ENCODE measurements at places on chromosomes 4 and X. TPM values are rescaled to one million over a fixed set of nuclear protein-coding genes. Genes with fewer than 3 reads are reported as not detected.
A peak's percentile ranks its signal among the peaks of the same experiment; 100 is the strongest.

DNA sequence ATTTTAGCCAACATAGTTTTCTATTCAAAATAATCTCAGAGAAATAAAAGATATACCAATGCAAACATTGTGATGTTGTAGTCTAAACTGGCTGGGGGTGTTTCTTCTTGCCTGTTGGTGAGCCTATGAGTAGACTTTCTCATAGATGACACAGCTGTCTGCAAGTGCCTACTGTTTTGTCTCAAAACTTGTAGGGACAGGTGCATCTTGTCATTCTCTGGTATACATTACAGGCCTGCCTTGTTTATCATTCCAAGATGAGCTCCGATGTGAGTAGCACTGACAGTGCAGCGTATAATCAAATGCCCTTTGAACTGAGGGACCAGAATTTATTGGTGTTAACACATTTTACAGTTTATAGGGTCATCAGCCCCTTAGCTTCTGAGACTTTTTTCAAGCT lies 353.8 kb downstream of the PRDM5 start:
- no peaks in the 10 kb centered on the region for H3K27me3 ChIP-seq
- H3K4me1 ChIP-seq: peaks cover 7% of the 10 kb centered on the region
- no peak overlapping the region for H3K4me3 ChIP-seq
- H3K27ac ChIP-seq: no peak overlapping the region

The CITED1 gene
- total RNA-seq: 8.1 TPM

GRCh38 chr4:131613824-131614216 lies 1535.3 kb upstream of the PCDH10 start:
- H3K4me1 ChIP-seq: no peaks in the 10 kb centered on the region
- DNase-seq: no peak
- H3K36me3 ChIP-seq: no peaks in the 10 kb centered on the region

GRCh38 chr4:61661960-61662359 lies 461.8 kb downstream of the ADGRL3 start:
- H3K4me3 ChIP-seq: no peak overlapping the region
- no peaks in the 10 kb centered on the region for H3K4me1 ChIP-seq
- no peak for DNase-seq

DNA sequence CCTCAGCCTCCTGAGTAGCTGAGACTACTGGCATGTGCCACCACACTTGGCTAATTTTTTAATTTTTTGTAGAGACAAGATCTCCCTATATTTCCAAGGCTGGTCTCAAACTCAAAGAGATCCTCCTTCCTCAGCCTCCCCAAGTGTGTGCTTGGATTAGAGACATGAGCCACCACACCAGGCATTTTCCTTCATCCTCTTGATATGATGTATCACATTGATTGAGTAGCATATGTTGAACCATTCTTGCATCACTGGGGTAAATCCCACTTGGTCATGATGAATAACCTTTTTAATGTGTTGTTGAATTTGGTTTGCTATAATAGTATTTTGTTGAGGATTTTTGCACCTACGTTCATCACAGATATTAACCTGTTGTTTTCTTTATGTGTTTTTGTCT lies 24.2 kb upstream of the PPM1K start:
- H3K4me3 ChIP-seq: no peak overlapping the region
- no peaks in the 10 kb centered on the region for H3K36me3 ChIP-seq
- DNase-seq: no peak
- H3K27me3 ChIP-seq: no peaks in the 10 kb centered on the region

The COX7B2 gene
- not detected for total RNA-seq

DNA sequence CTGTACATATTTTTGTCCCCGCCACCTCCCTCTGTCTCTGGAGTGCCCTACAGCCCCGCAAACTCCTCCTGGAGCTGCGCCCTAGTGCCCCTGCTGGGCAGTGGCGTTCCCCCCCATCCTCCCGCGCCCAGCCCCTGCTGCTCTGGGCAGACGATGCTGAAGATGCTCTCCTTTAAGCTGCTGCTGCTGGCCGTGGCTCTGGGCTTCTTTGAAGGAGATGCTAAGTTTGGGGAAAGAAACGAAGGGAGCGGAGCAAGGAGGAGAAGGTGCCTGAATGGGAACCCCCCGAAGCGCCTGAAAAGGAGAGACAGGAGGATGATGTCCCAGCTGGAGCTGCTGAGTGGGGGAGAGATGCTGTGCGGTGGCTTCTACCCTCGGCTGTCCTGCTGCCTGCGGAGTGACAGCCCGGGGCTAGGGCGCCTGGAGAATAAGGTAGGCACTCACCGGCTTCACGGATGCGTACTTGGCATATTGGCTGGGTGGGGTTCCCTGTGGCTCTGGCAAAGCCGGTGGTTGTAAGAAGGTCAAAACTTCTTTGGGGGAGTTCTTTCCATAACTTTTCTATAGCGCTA lies 653 bp downstream of the HHIP start:
- H3K4me1 ChIP-seq: peaks cover 9% of the 10 kb centered on the region
- no peaks in the 10 kb centered on the region for H3K27me3 ChIP-seq
- peak overlapping the region; percentile 77 for H3K4me3 ChIP-seq
- peaks cover 14% of the 10 kb centered on the region for H3K36me3 ChIP-seq
- H3K27ac ChIP-seq: peak overlapping the region; percentile 84

The RRH gene
- total RNA-seq: not detected

The CCDC120 gene
- total RNA-seq: 2.5 TPM

GRCh38 chr4:125352521-125352920 lies 37.8 kb downstream of the FAT4 start:
- no peak for DNase-seq
- H3K36me3 ChIP-seq: no peaks in the 10 kb centered on the region
- no peaks in the 10 kb centered on the region for H3K4me1 ChIP-seq

The ELOVL6 gene
- total RNA-seq: 27.5 TPM

The CSAG2 gene
- total RNA-seq: not detected

- no peak overlapping the region for H3K4me3 ChIP-seq
- H3K4me1 ChIP-seq: no peaks in the 10 kb centered on the region
- DNase-seq: no peak
- H3K36me3 ChIP-seq: peaks cover 12% of the 10 kb centered on the region
- H3K27me3 ChIP-seq: no peaks in the 10 kb centered on the region
Measured at GRCh38 chrX:130216320-130216719, 44.6 kb downstream of the RAB33A start.

The SHROOM2 gene
- 0.57 TPM for total RNA-seq

GRCh38 chr4:66023061-66023460 lies 352.8 kb upstream of the EPHA5 start:
- H3K4me1 ChIP-seq: no peaks in the 10 kb centered on the region
- H3K4me3 ChIP-seq: no peak overlapping the region
- H3K36me3 ChIP-seq: no peaks in the 10 kb centered on the region
- DNase-seq: no peak

DNA sequence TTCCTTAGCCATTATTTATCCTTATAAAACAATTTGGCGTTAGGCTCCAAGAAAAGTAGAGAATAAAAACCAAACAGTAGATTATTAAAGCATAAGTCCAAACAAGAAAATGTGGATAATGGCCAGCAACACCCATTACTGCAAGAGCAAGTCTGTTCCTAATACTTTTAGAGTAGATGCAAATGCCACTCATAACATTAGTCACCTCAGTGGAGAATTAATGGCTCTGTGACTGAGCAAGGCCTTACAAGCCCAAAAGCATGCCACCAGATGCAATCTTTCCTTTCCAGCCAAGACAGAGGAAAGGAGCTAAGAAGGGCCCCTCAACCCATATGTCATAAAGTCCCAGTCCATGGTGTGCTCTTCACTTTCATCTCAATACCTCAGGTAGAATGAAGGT lies 373.8 kb downstream of the OPHN1 start:
- H3K27me3 ChIP-seq: no peaks in the 10 kb centered on the region
- H3K4me3 ChIP-seq: no peak overlapping the region
- H3K27ac ChIP-seq: no peak overlapping the region
- H3K4me1 ChIP-seq: peaks cover 7% of the 10 kb centered on the region

The CT45A3 gene
- not detected for total RNA-seq

The CENPVL2 gene
- not detected for total RNA-seq

The REELD1 gene
- not detected for total RNA-seq

- H3K36me3 ChIP-seq: no peaks in the 10 kb centered on the region
- no peak for DNase-seq
- no peak overlapping the region for H3K27ac ChIP-seq
- H3K4me3 ChIP-seq: no peak overlapping the region
- H3K27me3 ChIP-seq: no peaks in the 10 kb centered on the region
Measured at GRCh38 chrX:71493111-71493613, 39.7 kb upstream of the OGT start.

GRCh38 chr4:168708108-168708507 lies 211.3 kb downstream of the PALLD start:
- H3K4me1 ChIP-seq: peaks cover 9% of the 10 kb centered on the region
- no peak overlapping the region for H3K4me3 ChIP-seq
- H3K27ac ChIP-seq: no peak overlapping the region
- no peaks in the 10 kb centered on the region for H3K27me3 ChIP-seq
- peaks cover 25% of the 10 kb centered on the region for H3K36me3 ChIP-seq
- no peak for DNase-seq

DNA sequence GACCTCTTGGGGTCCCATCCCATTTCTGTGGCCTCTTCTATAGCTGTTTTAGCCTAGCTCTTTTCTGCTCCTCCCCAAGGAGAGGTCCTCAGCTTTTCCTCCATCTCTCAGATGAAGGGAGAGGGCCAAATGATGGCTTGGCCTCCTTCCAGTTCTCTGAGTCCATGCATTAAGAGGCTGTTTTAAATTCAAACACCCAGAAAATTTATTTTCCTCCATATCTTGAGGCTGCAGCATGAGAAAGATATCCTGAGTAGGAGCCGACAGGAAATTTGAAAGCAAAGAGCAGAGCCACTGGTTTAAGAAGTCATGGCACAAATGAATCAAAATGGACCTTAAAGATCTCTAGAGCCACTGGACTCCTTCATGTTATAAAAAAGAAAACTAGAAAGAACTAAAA lies 558.8 kb downstream of the MID1IP1 start:
- H3K4me3 ChIP-seq: no peak overlapping the region
- no peaks in the 10 kb centered on the region for H3K36me3 ChIP-seq
- H3K27me3 ChIP-seq: no peaks in the 10 kb centered on the region
- no peak overlapping the region for H3K27ac ChIP-seq

GRCh38 chr4:30262379-30262778 lies 457.8 kb upstream of the PCDH7 start:
- no peak for DNase-seq
- H3K4me3 ChIP-seq: no peak overlapping the region
- H3K4me1 ChIP-seq: no peaks in the 10 kb centered on the region

The MFSD8 gene
- 5.5 TPM for total RNA-seq

DNA sequence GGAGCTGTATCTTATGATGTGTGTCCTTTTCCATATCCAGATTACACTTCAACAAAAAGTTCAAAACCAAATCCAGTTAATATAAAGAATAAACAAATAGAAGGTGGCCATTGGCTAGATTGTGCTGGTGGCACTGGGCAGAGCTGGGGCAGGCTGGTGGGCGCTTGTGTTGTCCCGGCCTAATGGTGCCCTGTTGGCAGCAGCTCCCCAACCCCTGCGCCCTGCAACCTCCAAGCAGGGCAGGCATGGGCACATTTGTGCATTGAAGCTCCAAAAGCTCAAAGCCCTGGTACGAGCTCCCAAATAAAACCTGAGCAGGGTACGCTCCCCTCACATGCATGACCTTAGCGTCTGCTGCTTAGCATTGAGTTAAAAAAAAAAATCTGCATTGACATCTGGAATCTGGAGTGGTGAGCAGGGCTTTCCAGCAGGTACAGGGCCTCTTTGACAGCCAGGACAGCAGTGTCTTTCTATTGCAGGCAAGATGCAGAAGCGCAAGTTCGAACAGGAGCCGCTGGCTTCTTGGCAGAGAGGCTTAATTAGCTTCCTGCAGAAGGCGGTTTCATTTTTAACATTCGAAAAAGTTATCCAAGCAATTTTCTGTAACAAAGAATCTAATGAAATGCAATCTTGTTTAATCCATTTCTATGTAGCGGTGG lies 25.9 kb upstream of the NYX start:
- H3K27me3 ChIP-seq: no peaks in the 10 kb centered on the region
- H3K36me3 ChIP-seq: no peaks in the 10 kb centered on the region
- H3K4me1 ChIP-seq: no peaks in the 10 kb centered on the region
- no peak for DNase-seq
- no peak overlapping the region for H3K4me3 ChIP-seq

The SPATA18 gene
- total RNA-seq: not detected

GRCh38 chrX:39907964-39908661 lies 189.6 kb downstream of the BCOR start:
- H3K36me3 ChIP-seq: no peaks in the 10 kb centered on the region
- peak overlapping the region; percentile 23 for H3K4me3 ChIP-seq
- peak overlapping the region; percentile 75 for H3K27ac ChIP-seq
- DNase-seq: peak; percentile 71
- no peaks in the 10 kb centered on the region for H3K27me3 ChIP-seq

GRCh38 chrX:40383969-40384368 lies 196.8 kb upstream of the ATP6AP2 start:
- no peaks in the 10 kb centered on the region for H3K4me1 ChIP-seq
- H3K27ac ChIP-seq: no peak overlapping the region
- no peaks in the 10 kb centered on the region for H3K27me3 ChIP-seq
- no peak overlapping the region for H3K4me3 ChIP-seq
- H3K36me3 ChIP-seq: no peaks in the 10 kb centered on the region
- DNase-seq: no peak

DNA sequence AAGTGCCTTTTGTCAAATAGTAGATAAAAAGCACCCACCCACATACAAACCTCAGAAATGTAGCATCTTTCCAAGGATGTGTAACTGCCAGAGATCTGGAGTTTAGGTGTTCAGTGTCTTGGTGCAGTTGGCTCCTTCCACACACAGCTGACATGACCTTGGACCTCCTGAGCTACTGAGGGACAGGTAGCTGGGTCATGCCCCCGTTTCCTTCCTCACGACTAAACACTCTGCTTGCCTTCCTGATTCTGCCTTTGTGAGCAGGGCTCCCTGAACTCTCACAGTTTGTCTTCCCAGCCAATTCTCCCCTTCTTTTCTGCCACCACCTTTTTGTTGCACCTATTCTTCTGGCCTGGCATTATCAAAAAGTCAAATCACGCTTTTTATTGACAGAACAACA lies 10.2 kb upstream of the RUFY3 start:
- H3K27ac ChIP-seq: no peak overlapping the region
- H3K36me3 ChIP-seq: no peaks in the 10 kb centered on the region
- no peak overlapping the region for H3K4me3 ChIP-seq
- no peak for DNase-seq
- peaks cover 3% of the 10 kb centered on the region for H3K4me1 ChIP-seq
- H3K27me3 ChIP-seq: no peaks in the 10 kb centered on the region

The ZMAT1 gene
- 0.13 TPM for total RNA-seq

GRCh38 chrX:119398974-119399771 lies at the start of gene SLC25A43:
Gene SLC25A43, plus strand, starts transcription at chrX:119399336. Its CDS starts 68 bp downstream, at chrX:119399404.
- H3K27ac ChIP-seq: no peak within 1 kb of the TSS
- no peak for DNase-seq
- no peaks in the 10 kb centered on the region for H3K36me3 ChIP-seq

DNA sequence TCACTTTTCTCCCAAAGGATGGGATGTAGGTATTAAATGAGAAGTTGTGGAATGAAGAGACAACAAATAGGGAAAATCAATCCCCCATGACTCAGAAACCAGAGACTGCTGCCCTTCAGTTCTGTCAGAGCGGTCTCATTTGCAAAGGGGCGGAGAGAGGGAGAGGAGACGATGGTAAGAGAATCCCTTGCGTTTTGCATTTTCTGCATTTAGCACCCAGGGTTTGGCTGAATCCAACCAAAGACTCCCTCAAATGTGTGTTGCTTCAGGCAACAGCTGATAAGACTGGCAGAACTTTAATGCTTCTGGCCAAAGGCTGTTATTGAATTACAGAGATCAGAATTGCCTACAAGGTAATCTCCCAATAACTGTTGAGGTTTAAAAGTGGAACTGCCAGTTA lies 230.2 kb downstream of the EVC2 start:
- H3K4me3 ChIP-seq: no peak overlapping the region
- no peaks in the 10 kb centered on the region for H3K4me1 ChIP-seq
- DNase-seq: no peak

All from SJCRH30 (cell line).